A549 (cell line): ENCODE measurements at places on chromosomes 16 and 17.

- peak; percentile 24 for DNase-seq
These were observed 39.8 kb downstream of the ABCA5 start for GRCh38 chr17:69287168-69287567.

- DNase-seq: no peak
These were observed 4.7 kb downstream of the TPPP3 start for GRCh38 chr16:67388591-67388990.

GRCh38 chr16:8853150-8853549 is 15.7 kb downstream of the CARHSP1 start:
- no peak for DNase-seq

DNA sequence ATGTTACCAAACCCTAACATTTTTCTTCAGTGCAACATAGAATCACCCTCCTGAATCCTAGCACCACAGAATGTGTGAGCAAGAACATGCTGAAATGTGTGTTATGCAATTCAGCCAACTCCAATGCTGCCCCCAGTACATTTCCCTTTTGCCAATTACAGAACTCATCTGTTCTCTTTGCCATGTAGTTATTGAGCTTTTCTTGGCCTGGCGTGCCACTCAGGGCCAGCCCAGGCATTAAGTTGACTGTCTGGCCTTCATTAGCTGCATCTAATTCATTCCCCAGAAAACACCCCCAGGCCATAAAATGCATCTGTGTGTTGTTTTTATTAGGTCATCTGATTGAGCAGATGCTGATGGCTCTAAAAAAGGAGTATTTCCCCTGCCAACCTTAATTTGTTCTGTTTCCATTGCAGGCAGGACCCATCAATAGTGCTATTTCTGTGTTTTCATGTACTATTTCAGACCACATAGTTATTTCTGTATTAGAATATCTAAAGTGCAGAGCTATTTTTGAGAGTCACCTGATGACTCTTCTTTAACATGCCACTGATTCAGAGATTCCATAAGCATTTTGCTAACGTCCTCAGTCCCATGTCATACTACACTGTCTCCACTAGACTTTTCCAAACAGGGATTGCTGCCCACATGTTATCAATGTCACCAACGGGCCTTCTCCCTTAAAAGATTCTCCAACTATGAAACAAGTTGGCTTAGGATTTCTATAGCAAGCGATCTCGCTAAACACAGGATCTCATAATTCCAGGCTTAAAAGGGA is 969.7 kb downstream of the CDH11 start:
- DNase-seq: no peak

DNA sequence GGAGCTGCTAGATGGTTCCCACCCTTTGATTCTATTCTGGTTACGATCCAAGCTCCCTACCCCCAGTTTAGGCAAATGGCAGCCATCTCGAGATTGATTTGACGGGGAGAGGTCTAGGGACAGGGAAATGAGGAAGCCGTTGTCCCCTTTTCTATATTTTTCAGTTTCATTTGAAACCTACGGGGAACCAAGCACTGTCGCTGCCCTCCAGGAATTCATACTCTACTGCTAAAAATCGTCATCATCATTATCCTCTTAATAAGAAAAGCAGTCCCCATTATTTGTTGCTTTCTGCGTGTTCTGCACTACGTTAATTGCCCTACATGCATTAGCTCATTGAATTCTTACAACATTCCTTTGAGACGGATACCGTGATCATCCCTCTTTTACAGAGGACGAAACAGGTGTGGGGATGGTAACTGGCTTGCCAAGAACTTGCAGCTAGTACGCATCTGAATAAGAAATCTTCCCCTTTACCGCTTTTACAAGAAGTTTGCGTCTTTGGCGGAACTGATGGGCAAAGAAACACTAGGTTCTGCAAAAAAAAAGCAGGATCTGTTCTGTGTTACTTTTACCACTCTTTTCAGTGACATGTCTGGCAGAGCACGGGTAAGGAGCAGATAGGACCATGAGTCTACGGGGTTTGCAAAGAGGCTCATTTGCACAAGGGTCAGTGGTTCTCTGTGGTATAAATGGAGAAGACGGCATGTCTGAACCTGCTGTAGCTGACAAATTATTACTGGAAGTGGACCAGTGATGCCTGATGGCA is 1.1 kb downstream of the CCP110 start:
- no peak for DNase-seq

GRCh38 chr17:32590974-32591373 is 104.2 kb downstream of the CDK5R1 start:
- DNase-seq: no peak

DNA sequence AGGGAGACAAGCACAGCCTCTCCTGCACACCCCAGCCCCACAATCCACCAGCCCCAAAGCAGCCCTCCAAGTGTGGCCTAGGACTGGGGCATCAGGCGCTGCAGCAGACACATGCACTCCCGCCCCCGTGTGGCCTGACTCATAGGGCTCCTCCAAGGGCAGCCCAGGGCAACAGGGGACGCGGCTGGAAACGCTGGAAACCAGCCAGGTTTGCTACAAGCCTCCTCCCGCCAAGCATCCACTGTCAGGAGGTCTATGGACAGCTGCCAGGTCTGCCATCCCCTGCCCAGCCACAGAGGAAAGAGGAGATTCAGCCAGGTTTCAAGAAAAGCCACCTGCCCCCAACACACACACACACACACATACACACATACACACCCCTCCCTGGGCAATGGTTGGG is 25.8 kb downstream of the SRCIN1 start:
- DNase-seq: peak; percentile 80
